ENCODE measurements at places on chromosomes 6 and 20.

DNA sequence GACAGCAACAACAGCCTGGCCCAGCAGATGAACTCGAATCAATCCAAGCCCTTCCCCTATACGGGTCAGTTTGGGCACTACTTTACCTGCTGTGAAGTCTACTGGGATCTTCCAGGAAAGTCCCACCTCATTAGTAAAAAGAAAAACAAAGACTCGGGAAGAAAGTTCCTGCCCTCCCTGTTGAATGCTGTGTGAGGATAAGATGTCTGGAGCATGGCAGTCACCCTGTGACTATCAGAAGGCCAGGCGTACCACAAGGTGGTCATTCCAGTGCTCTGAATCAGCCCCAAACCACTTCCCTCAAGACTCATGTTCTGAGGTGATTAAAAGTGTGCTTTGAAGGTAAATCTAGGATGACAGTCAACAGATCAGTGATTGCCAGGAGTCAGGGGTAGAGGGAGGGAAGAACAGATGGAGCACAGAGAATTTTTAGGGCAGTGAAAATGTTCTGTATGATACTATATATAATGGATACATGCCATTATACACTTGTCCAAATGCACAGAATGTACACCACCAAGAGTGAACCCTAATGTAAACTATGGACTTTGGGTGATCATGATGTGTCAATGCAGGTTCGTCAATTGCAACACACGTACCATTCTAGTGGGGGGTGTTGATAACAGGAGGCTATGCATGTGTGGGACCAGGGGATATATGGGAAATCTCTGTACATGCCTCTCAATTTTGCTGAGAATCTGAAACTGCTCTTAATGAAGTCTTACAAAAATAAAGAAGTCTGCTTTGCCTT is 14.7 kb downstream of the FKBP1A start:
- DNase-seq, result no peak

DNA sequence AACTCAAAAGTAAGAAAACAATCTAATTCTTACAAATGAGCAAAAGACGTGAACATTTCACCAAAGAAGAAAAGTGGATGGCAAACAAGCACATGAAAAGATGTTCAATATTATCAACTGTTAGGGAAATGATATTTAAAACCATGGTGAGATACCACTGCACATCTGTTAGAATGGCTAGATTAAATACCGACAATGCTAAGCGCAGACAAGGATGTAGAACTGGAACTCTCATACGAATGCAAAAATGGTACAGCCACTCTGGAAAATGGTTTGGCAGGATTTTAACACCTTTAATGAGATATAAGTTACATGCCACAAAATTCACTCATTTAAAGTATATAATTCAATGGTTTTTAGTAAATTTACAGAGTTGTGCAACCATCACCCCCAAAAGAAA is 44.6 kb upstream of the NFATC2 start:
- no peak for DNase-seq

- no peak for DNase-seq
These were observed 775 bp downstream of the PIGU start for GRCh38 chr20:34675993-34676641.

DNA sequence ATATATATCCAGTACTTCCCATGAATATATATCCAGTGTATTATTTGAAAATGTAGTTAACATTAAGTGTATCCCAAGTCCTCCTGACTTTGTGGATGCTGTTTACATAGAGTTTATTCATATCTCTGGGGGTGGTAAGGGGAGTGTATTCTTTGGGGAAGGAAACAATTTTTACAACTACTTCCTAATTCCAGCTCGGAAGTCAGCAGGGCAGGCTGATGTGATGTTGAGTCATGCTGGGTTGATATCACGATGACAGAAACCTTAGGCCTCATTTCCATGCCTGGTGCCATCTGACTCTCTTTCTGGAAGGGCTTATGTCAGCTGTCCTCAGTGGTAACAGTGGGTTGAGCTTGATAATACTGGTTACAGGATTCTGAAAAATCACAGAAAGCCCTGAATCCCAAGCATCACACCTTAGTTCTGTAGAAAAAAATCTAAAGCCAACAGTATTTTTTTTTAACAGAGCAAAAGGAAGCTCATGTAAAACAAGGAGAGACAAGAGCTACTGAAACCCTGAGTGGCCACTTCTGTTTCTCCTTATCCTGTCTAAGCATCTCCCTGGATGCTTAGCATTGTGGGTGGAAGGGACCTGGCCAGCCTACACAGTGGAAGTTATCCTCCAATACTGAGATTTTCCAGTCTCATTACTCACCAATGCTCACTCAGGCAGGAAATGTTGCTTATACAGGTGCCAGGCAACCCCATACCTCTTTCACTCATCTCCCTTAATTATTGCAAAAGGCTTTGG is 75.2 kb upstream of the IYD start:
- no peak for DNase-seq

DNA sequence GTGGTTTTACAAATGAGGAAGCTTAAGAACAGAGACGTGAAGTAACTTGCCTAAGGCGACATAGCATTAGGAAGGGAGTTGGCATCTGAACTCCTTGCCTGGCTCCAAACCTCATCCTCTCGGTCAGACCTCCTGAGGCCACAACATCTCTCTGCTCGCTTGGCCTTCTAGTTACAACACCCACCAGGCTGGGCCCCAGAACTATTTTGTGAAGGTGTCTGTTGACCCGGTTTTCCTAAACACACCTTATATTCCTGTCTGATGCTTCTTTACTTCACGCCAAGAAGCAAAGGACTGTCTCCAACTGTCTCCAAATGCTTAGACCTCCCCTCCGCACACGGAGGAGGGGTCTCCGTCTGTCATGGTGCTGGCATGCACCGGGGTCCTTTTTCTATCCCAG is 326.6 kb downstream of the THBS2 start:
- DNase-seq, result no peak

- no peak for DNase-seq
These were observed 4.3 kb downstream of the PSMG4 start for GRCh38 chr6:3263096-3263495.

DNA sequence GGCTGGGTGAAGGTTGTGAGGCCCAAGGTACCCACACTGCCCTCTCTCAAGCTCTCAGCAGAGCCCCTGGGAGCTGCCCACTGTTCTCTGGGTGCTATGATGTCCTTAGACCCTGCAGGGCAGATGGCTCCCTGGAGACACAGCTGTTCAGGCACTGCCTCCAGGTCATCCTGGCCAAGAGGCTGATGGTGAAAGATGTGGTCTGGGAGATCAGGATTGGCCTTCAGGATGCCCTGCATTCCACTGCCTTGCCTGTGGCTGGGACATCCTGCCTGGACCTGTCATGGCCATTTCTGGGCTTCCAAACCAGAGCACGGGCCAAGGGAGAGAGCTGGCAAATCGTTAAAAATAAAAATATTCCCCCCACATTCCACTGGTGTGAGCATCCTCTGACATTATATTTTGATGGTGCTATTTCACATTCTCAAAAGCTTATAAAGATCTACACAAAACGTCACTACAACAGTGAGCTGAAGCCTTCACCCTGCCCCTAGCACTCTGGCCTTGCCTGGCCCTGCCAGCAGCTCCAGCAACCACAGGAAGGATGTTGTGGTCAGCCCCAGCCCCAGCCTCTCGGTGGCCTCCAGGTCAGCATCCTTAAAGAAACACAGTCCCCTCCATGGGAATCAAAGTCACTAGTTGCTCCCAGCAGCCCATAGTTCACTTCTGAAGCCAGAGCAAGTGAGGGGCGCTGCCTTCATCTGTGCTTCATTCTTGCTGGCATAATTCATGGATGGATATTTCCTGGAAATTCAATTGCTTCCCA is 13.5 kb upstream of the KCNK16 start:
- no peak for DNase-seq

DNA sequence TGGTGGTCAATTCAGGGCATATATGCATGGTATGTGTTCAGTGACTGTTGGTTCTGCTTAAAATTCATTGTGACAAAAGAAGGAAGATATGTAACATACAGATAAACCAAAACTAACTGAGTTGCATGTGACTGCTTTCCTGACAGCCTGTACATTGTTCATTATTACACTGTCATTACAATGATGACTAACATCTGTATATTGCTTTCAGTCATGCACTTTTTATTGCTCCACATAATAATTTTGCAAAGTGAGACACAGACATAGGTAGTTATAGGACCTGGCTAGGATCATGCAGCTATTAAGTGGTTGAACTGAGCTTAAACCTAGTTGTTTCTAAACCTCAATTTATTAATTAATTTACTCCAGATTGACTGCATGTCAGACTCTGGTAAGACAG is 703.2 kb downstream of the HDGFL1 start:
- DNase-seq, result no peak

- DNase-seq, result no peak
These were observed 64.9 kb upstream of the CITED2 start for GRCh38 chr6:139439349-139439748.
